Stimulated activated CD4-positive, alpha-beta T cell treated with anti-CD3 and anti-CD28 coated beads, Interleukin-2, amount 100 ng/mL, for 24 hours (primary cell): ENCODE measurements at places on chromosomes 2 and 18.

DNA sequence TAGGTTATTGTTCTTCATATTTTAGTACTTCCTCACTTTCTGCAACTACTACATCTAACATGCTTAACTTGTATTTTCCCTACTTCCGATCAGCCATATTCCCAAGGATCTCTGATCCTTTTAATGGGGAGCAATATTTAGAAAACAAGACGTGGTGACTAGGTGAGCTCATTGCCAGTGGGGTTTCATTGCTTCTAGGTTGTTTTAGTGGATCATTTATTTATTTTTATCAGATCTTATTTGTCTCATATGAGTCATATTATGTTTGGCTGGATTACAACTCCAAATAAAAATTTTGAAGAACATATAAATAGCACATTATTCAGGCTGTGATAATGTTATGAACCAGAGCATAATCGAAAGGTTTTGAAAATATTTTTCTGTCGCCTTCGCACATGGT, 480.9 kb upstream of the TMEFF2 start:
- DNase-seq, result no peak

DNA sequence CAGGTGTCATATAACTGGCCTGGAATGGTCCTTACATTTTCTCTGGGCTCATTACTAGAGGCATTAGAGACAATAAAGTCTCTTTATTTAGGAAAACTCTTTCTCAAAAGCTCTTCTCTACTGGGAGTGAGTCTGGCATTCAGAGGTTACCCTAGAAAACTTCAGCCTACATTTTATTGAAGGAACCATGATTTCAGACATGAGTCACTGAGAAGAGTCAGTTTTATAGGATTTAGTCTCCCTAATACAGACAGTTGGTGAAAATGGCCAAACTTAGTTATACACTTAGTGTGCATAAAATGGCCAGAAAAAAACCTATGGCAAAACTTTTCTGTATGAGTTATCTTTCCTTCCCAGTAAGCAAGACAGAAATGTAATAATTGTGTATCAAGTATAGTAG, 689.4 kb downstream of the ZEB2 start:
- no peak for DNase-seq

DNA sequence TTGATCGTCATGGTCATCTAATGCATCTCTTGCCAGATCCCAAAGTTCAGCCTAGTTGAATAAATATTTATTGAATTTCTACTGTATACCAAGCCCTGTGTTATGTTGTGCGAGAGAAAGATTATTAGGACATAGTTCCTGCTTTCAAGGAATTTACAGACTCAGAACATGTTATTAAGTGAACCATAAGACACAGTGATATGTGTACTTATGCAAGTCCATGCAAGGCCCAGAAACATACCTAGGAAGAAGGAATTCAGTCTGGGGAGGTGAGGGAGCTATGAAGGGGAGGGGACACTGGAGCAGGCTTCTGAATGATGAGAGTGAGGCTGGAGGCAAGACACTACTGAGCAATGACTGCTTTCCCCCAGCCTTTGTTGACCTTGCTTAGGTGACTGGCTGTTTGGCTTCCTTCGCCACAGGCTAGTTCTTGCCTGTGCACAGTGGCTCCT, 81.4 kb downstream of the ACAA2 start:
- DNase-seq, result no peak

- DNase-seq, result no peak
Observed at GRCh38 chr2:162430323-162430722, 86.4 kb downstream of the GCA start.

DNA sequence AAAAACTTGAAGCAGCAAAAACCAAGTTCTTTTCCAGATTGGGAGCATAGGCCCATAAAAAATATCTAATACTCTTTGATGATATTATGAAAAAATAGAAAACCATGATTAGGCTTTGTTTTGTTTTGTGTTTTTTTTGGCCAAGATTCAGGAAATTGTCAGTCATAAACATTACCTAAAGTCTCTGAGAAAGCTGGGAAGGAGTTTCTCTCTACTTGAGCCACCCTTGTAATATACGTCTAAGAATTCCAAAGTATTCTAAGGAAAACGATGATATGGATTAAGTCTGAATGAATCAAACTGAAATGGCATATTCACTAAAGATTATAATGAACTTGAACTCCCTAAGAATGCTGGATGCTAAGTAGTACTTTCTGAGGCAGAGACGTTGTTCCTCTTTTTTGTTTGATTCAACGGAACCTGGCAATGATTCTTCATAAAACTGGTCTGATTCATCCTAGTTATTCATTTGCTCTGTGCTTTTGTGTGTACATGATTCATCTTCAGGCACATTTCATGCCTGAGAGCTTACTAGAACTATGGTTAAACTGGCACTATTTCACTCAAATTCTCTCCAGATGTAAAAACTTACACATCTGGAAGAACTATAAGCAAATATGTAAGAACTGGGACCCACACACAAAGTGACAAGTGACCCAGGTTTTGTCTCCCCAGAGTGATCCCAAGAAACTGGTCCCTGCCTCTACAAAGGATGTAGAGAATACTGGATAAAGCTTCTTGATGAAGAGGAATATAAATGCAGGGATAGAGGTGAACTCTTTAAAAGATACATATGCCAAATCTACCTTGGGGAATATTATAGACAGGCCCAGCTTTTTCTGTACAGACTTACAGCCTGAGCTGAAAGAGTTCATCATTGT, 159.7 kb downstream of the DOCK10 start:
- DNase-seq, result no peak

DNA sequence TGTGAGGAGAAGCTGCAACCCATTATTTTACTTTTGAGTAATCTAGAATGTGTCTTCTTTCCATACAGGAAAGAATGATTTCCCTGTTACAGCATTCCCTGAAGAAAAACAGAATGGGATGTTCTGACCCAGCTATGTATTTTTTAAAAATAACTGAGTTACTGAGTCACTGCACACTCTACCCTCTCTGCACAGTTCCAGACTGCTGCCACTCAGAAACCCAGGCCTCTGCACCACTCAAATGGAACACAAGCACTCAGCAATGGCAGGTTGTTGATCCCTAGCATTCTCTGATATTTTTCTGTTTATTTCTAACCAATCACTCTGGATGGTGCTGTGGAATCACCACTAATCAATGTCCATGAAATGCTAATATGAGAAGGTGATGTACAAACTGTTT, 1300.0 kb upstream of the FAM98A start:
- no peak for DNase-seq

GRCh38 chr2:69087912-69088240, 74.9 kb downstream of the ANTXR1 start:
- no peak for DNase-seq

DNA sequence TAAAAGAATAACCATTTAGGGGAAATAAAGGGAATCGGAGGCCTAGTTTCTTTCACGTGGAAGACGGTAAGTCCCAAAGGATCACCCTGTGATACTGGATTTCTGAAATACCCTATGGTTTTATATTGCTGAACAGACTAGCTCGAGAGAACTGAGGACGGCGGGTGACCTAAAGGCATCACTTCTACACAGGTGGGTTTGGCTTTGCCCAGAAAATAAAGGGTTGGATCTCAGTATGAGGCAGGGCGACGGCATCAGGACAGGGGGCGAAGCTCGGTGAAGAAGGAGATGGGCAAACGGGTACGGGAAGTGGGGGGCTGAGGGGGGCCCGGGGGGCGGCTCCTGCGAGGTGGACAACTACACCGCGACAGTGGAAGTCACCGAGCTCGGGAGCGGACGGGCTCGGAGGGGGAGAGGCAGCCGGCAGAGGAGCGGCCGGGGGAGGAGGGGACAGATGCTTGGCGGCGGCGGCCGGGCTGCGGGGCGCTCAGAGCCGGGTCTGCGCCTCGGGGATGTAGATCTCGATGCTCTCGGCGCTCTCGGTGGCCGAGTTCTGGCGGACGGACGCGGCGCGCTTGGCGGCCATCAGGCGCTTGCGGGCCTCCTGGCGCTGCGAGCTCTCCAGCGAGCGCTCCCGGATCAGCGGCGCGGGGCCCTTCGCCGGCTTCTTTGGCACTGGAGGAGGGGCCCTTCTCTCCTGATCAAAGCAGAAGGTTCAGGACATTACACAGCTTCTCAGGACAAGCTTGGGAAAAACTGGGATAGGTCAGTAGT, 48.9 kb downstream of the TGIF1 start:
- peak; percentile 33 for DNase-seq

GRCh38 chr2:43086451-43087221, 139.8 kb downstream of the ZFP36L2 start:
- no peak for DNase-seq

- DNase-seq, result no peak
Observed at GRCh38 chr2:64324746-64325410, 129.1 kb upstream of the LGALSL start.

- DNase-seq, result no peak
Observed at GRCh38 chr2:128736046-128736688, 417.5 kb upstream of the HS6ST1 start.

- DNase-seq, result no peak
Observed at GRCh38 chr2:217654168-217654567, 348.6 kb downstream of the TNS1 start.

- no peak for DNase-seq
Observed at GRCh38 chr2:24015562-24016375, 5.9 kb downstream of the MFSD2B start.

DNA sequence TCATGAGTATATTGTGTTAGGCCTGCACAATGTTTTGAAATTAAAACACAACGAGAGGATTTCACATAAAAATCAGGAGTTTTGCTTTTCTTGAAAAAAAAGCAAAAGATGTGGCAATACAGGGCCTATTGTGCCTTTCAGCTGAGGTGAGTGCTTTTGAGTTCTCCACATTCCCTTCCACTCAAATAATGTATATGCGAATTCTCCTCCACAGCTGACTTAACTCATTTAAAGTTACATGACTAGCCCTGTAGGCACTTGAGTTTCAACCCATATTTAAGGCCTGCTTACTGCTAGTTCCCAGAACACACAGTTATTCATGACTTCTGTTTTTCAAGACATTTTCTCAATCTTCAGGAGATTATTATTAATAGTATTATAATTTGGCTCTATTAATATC, 353.1 kb downstream of the NUP35 start:
- DNase-seq, result no peak

DNA sequence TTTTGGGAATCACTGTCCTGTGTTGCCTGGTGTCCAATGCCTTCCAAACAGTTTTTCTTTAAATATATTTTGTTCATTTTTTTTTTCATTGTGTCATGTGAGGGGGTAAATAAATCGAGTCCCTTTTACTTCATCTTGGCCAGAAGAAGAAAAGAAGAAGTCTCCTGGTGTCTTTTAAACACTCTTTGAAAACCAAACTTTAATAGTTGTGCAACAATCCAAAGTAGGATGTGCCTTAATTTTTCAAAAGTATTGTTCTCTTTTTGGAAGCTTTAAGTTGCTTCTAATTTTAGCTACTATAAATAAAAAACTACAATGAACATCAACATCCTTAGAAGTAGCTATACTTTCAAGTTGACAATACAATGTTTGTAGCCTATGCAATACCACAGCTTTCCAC, 154.9 kb downstream of the ATAD2B start:
- DNase-seq, result no peak

DNA sequence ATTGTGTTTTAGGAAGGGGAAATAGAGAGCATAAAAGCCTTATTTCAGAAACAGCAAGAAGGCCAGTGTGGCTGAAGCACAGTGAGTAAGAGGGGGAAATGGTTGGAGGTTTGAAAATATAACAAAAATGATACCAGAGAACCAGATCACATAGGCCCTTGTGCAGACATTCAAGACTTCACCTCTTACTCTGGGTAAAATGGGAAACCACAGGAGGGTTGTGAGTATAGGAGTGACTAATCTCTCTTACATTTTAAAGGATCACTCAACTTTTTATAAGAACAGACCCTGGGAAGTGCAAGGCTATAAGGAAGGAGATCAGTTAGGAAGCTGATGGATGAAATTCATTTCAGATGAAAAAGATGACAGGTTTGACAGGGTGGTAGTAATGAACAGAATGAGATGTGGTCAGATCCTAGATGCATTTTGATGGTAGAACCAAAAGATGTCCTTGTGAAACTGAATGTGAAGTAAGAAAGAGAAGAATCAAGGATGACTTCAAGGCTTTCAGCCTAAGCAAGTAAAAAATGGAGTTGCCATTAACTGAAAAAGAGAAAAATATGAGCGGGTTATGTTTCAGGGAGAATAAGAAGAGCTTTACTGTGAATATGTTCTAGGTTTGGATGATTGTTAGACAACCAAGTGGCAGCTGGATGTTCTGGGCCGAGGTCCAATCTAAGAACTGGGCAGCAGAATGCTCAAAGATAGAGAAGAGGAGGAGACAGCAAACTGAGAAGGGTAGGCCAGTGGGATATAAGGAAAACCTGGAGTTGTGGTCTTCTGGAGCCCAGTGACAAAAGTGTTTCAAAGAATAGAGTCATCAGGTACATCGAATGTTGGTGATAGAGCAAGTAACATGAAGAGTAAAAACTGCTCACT, 65.1 kb downstream of the USP40 start:
- DNase-seq, result no peak

- DNase-seq, result no peak
Observed at GRCh38 chr2:171287611-171288010, 126.9 kb upstream of the TLK1 start.

DNA sequence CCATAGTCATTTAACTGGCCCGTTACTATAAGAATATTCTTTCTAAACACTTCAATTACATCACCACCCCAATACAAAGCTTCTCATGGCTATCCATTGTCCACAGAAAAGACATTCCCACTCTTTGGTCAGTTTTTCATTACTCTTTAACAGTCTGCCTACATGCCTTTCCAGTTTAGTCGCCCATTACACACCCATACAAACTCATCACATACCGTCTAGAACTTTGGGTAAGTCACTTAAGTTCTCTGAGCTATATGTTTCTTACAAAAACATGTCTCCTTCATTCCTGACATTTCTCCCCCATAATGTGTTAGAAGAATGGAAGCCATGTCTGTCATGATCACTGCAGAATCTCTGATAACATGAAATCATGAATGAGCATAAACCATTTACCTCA, 108.2 kb upstream of the STK17B start:
- DNase-seq, result no peak

DNA sequence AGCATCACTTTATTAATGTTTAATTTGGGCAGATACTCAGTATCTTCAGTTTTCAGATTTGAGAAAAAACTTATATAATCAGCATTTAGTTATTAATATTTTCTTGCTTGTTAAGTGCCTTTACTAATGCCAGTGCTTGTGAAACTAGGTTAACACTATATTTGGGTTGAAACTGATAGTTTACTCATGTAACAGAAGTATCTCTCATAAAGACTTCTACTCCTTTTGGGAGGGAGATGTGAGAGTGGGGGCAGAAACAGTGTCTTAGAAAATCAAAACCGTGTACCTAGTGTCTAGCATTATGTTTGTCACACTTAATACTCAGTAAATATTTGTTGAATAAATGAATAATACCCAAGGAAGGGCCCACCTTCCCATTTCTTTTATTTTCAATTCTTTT, 129.5 kb downstream of the MSTN start:
- DNase-seq, result no peak

- DNase-seq, result no peak
Observed at GRCh38 chr2:151423760-151424159, 14.1 kb downstream of the RIF1 start.
